ENCODE measurements at places on chromosomes 2 and 18.
A peak's percentile ranks its signal among the peaks of the same experiment; 100 is the strongest.

GRCh38 chr2:67260343-67261277 lies 136.5 kb upstream of the ETAA1 start:
- peak; percentile 92 for DNase-seq

- no peak for DNase-seq
These were observed 17.7 kb upstream of the CCDC93 start for GRCh38 chr2:118031566-118031965.

- no peak for DNase-seq
These were observed 710 bp downstream of the DUSP19 start for GRCh38 chr2:183079139-183079775.

DNA sequence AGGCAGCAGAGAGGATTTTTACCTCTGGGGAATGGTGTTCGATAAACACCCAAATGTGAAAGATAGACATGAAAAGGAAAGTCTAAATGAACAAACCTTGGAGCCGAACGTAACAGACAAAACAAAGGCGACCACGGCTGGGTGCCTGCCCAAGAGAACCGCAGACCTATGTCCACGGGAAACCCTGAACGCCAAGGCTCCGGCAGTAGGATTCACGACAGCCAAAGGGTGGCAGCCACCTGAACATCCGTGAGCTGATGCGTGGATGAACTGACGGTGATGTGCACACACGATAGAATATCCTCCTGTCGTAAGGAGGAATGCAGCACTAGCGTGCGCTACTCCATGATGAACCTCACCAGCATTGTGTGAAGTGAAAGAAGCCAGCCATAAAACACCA lies 85.6 kb downstream of the MBP start:
- DNase-seq, result no peak

- no peak for DNase-seq
These were observed 105.0 kb downstream of the PRKRA start for GRCh38 chr2:178345951-178346350.

DNA sequence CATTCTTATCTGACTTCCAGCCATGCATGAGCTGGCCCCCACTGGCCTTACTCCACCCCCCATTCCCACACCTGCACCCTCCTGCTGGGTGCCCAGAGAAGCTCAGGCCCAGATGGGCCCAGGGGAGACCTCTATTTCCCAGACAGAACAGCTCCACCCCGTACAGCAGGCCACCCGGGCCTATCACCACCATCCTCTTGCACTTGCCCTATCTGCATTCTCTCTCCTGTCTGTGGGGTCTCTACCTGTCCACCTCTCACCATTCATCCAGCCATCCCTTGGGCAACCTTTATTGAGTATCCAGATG lies 25.3 kb upstream of the TNS1 start:
- no peak for DNase-seq

DNA sequence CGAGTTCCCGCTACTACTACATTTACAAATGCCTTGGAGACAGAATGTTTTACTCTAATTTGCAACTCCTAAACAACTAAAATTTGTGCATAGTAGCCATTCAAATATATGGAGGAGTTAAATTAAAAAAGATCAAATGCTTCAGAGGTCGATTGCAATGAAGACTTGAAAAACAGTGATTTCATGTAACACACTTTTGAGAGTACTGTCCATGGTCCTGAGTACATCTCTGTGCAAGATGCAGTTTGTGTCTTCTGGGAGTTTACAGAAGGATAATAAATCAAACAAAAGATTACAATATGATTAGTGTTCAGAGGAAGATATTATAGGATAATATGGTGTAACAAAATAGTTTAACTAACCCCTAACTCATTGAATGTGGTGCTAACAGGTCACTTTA lies 894.7 kb downstream of the TMEM182 start:
- DNase-seq, result no peak

- DNase-seq, result no peak
These were observed 653.0 kb downstream of the RNF144A start for GRCh38 chr2:7570247-7570646.

DNA sequence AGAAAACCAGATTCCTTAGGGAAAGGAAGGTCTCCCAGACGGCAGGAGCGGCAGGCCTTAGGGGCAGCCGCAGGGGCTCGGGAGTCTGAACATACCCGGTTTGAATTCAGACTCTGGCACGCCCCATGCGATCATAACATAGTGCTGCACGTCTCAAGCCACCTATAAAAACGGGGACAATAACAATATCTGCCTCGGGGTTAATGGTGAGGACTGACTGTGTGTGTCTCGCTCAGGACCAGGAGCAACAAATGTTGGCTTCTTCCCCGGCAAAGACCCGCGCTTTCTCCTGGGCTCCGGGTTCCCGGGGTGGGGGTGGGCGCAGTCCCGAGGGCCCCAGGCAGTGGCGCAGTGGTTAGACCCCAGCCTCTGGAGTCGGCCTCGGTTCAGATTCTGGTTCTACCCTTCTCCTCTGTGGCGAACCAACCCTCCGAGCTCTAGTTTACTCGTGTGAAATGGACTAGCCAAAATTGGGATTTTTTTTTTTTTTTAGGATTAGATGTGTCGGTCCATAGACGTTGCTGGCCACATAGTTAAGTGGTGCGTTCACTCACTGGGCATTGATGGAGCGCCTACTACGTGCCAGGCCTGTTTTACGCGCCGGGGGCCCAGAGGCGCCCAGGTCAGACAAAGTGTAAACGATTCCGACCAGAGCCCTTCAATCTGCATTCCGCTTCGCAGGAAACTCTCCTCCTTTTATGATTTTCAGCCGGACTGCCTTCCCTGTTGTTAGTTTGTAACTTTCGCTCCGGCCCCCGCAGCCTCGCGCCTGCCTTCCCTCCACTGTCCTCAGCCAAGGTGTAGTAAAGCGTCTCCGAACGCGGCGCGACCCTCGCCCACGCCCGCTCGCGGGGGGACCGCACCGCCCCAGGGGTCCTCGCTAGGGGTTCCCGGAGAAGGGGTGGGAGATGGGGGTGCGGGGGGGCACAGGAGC lies 820 bp upstream of the SH3BP4 start:
- DNase-seq, result no peak

GRCh38 chr18:48854780-48855179 lies 96.0 kb downstream of the SMAD7 start:
- DNase-seq, result no peak

DNA sequence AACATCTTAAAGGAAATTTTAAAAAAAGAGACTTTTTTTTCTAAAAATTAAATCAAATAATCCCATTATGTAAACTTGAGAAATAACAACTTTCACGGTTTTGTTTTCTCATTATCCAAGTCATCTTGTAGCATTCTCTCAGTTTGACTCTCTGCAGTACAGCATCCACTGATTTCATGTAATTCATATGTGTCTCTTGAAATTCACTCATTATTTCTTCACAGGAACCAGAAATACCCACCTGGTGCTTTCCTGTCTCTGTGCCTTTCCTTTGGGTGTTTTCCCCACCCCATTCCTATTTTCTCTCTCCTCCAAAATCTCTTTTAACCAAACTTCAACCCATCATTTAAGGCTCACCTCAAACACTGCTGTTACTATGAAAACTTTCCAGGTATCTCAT lies 116.1 kb upstream of the STK17B start:
- no peak for DNase-seq

- no peak for DNase-seq
These were observed 571.1 kb upstream of the SOX11 start for GRCh38 chr2:5121121-5121520.

DNA sequence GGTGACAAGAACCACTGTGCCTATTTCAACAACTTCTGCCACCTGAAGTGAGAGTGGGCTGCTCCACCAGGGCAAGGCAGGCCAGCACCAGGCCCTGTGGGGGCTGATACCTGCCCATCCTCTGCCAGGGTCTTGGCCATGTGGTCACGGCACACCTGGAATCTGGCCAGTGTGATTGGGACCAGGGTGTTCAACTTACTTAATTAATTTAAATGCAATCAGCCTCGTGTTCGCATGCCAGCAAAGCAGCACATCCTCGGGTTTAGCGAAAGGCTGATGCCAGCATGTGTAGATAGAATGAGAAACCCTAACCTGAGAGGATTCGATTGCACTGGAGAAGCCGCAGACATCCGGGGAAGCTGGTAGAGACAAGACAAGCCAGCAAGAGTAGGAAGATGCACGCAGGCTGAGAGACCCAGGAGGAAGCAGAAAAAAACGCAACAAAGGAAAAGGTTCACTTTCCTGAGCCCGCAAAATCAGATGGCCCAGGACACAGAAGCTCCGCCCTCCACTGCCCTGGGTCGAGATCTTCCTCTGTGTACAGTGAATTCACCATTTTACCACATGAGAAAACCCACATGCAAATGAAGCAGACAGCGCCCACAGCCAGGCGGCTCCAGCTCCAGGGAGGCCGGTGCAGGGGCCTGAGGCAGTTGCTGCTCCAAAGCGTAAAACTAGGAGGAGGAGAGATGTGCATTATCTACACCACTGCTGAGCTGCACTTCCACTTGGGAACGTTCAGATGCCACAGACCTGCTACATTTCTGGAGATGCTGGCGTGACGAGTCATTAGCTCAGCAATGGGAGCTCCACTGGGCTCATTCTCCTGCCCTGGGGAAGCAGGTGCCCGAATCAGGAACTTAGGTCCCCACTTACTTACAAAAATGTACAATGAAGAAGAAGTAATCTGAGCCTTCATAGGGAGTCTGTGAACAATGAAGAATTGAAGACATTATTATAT lies 92.1 kb downstream of the TMEM18 start:
- DNase-seq, result no peak

GRCh38 chr2:184402381-184402780 lies 195.9 kb upstream of the ZNF804A start:
- DNase-seq, result no peak

DNA sequence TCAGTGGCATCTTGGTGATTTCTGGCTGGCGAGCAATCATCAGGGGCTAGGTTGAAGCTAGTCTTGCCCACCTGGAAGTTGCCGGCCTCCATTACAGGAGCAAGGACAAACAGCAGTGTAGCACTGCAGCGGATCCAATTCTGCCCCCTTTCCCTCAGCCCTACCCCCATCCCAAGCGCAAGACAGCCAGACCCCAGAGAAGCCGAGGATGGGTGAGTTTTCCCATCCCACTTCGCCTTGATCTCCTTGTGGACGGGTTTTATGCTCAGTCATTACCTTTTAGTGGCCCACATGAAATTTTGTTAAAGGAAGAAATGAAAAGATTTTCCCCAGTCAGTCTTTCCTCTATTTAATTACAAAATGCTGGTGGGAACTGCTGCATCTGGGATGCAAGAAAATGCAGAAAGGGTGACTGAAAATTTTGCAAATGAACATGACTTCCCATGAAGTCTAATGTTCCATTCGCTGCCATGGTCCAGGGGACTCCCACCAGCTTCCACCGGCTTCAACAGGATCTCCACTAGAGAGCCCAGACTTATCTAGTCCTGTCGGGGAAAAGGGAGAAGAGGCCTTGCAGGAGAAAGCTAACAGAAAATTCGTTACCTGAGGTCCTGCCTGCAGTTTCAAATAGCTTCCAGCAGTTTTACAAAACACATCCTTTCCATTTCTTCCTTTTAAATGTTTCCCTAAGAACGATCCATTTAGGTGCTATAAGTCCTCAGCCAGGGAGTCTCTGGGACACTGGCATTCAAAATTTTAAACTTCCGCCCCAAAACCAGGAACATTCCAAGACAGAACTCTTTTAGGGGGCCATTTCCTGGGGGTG lies 1.9 kb upstream of the HOXD9 start:
- DNase-seq, result peak; percentile 37
